ENCODE measurements at places on chromosomes 7 and 10.

- DNase-seq = no peak
These were observed 5.4 kb downstream of the MBLAC1 start for GRCh38 chr7:100132126-100132525.

GRCh38 chr7:131581241-131582051, 25.0 kb upstream of the PODXL start:
- DNase-seq = no peak

DNA sequence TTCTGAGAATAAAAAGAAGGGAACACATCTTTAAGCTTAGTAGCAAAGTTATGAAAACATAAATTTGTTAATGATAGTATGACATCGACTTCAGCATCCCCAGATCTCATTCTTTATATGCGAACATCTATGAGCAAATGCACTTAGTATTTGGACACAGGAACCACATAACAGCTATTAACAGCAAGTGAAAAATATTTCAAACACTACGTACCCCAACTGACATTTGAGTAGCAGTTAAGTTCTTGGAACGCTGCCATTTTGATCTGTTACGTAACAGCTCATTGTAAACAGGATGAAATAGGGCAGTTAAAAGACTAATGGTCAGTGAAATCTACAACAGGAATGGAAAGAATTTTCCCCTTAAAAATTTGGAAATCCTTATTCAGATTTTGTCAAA, 428.9 kb downstream of the TNS3 start:
- no peak for DNase-seq

GRCh38 chr7:55237156-55237893, 127.8 kb upstream of the LANCL2 start:
- DNase-seq = no peak

- DNase-seq = no peak
These were observed 179.2 kb downstream of the RELN start for GRCh38 chr7:103810112-103810744.

GRCh38 chr7:92648067-92648466, 57.9 kb upstream of the FAM133B start:
- DNase-seq = no peak

- no peak for DNase-seq
These were observed 75.1 kb downstream of the RELN start for GRCh38 chr7:103914147-103914899.

- DNase-seq = no peak
These were observed 30.0 kb downstream of the CLDN12 start for GRCh38 chr7:90433221-90433620.

Measured in activated CD8-positive, alpha-beta memory T cell treated with anti-CD3 and anti-CD28 coated beads for 1 hour (primary cell).